ENCODE measurements at places on chromosomes 11 and 22.

GRCh38 chr22:20156611-20157429 is 6.0 kb upstream of the CCDC188 start:
- DNase-seq, result peak; percentile 91

- no peak for DNase-seq
Measured at GRCh38 chr22:19800761-19801244, 40.2 kb downstream of the TBX1 start.

GRCh38 chr22:35719212-35719875 is 1.7 kb downstream of the APOL5 start:
- no peak for DNase-seq

DNA sequence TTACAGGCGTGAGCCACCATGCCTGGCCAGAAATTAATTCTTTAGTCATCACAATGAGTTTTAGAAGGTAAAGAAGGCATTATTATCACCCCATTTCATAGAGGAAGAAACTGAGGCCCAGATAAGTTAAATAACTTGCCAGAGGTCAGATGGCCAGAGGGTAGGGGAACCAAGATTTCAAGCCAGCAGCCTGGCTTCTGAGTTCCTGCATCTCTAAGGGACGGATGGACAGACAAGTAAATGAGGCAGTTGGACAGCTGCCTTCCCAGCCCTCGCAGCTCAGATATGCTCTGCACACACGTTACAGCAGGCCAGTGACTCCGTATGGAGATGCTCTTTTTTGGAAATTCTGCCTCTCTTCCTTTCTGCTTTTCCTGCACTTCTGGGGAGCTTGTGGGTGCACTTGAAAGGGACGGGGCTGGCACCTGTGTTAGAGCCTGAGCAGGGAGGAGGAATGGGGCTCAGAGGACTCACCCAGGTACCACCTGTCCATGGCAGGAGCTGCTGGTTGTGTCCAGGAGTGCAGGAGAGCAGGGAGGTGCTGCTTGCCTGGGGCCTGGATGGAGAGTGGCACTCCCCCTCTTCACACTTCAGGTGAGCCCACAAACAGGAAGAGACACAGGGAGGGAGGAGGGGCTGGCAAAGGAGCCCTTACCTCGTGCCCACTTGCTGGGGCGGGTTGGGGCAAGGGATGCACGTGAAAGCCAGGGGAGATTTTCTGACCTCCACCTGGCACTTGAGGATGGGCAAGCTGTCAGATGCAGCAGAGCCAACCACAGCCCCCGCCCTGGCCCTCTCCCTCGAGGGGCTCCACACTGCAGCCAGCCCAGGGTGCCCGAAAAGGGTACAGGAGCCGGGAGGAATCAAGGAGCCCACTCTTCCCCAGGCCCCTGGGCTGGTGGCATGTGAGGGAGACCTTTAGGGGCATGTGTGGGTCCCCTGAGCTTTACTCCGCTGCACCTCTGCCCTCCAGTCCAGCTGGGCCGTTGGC is 3.3 kb upstream of the FXYD2 start:
- DNase-seq, result no peak

GRCh38 chr11:115148691-115149090 is 355.5 kb downstream of the CADM1 start:
- no peak for DNase-seq
